ENCODE measurements at places on chromosomes 4 and X.

DNA sequence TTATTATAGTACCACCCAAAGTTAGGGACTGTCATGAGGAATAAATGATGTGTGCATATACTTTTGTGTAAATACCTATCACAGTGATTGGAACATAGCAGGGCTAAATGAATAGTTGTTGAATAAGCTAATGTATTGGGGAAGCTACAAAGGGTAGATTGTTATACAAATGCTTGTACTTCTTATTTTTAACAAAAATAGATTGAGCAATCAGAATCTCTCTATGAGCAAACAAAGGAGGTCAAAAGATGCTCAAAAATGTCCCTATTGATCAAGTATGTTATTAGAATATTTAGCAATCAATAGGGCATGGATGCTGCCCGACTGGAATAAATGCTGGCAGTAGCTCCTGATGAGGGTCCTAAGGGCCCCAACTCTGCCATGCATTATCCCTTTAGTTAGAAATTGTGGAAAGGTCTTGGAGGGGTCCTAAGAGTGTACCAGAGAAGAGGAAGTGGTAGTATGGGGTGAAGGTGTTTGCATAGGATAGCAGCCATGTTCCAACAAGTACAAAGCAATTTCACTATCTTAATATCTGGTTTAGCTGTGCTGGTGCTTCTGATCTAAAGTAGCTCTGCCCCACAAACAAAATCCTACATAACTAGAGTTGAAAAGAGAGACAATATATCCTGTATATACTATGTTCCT, 33.1 kb upstream of the TAPT1 start:
- no peak for DNase-seq

DNA sequence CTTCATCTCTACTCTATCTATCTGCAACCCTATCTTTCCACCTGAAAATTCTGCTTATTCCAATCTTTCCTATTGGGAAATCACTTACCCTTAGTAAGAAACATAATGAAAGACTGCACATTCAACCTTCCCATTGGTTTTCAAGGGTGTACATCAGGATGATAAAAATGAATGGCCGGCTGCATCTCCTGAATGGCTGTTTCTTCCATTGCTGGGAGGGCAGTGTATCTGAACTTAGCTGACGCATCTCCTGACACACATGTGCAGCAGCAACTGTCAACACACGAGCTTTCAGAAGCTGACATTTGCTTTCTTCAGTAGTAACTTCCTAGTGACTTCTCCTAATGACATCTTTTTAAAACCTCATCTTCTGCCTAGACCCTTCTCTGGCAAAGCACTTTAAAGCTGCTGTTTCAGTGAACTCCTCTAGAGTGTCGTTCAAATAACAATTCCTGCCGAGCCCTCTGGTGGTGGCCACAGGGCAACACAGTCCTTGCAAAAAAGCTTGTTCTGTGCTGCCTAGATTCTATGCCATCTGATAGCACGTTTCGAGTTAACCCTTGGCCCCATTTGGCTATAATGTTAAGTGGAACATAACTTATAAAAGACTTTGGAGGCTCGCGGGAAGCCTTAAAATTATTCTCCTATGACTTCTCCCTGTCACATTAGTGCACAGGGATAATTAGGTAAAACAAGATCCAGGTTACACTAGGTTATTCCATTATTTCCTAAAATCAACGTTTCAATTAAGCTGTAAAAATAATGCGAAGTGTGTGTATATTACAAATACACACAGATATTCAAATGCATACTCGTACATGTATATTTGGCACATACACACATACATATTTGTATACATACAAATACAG, 2340.7 kb downstream of the PCDH7 start:
- no peak for DNase-seq

DNA sequence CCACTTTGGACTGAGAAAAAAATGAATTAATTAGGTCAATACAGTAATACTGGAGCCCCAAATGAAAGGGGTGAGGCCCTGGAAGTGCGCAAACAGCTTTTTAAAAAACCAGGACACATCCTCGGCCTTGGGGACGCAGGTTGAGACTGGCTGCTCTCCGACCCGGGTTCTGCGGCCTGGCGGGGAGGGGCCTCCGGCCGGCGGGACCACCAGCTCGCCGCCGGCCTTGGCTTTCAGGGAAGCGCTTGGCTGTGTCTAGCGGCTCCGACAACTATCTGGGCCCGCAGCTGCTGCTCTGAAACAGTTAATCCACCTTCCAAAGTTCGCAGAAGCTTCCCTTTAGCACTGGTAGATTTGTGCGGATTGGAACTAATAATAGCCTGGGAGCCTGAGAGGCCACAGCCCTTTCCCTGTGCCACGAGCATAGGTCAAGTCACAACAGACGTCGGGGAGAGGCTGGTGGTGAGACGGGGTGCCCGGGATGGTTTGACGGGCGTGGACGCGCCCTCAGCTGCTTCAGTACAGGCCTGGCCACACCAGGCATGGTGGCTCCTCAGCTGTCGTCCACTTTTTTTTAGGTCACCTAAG, 1.1 kb upstream of the SEL1L3 start:
- no peak for DNase-seq

- no peak for DNase-seq
These were observed 167.5 kb upstream of the PDE5A start for GRCh38 chr4:119795986-119796578.

- no peak for DNase-seq
These were observed 24.9 kb downstream of the LHFPL1 start for GRCh38 chrX:112654871-112655270.

DNA sequence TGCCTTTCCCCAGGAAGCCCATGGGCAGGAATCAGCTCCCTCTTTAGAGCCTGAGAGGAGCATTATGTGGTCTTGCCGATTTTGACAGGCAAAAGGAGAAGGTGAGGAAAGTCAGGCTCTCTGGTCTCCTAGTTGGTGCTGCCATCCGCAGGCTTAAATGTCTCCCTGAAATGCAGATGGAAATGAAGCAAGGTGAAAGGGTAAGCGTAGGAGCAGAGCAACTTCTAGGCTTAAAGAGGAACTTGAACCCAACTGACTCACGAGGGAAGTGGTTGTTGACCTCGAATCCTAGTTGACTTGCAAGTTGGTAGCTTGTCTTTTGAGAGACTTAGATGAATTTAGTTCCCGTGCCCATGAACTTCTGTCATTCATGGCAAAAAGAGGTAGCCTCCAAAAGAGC, 205.9 kb downstream of the PTTG2 start:
- no peak for DNase-seq

DNA sequence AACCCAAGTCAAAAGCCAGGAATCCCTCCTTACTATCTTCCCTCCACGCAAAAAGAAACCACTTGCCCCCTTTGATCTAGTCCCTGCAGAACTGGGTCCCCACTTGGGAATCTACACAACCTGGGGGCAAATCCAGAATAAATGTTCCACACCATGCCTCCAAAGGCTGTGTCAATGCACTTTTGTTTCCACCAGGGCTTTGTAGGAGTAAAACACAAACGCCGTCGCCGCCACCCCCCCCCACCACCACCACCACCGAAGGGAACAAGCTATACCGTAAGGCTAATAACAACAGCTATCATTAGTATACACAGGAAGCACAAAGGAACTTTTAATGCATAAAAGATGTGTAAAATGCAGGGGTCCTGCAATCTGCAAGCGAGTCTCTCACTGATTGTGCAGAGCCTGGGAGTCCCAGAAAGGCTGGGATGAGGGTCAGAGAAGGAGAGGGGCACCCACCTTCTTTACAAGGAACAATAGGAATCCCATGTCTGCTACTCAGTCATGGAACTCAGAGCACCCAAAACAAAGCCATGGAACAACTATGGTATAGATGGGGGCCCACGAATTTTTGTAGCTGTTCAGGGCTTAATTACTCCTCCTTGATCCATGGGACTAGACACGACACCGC, 13.2 kb downstream of the BCOR start:
- DNase-seq = no peak

DNA sequence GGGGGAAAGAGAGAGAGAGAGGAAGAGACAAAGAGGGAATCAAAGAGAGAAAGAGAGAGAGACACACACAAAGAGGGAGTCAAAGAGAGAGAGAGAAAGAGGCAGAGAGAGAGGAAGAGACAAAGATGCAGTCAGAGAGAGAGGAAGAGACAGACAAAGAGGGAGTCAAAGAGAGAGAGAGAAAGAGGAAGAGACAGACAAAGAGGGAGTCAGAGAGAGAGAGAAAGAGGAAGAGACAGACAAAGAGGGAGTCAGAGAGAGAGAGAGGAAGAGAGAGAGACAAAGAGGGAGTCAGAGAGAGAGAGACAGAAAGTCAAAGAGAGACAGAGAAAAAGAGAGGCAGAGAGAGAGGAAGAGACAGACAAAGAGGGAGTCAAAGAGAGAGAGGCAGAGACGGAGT, 45.5 kb downstream of the MAGEA9 start:
- DNase-seq = no peak

GRCh38 chrX:9356846-9357245, 108.0 kb upstream of the TBL1X start:
- no peak for DNase-seq

Data from hematopoietic multipotent progenitor cell treated with erythropoietin and hydrocortisone succinate and interleukin-3 and kit ligand, for 17 days (in vitro differentiated cells).